ENCODE measurements at places on chromosomes 1 and 21. TPM values are rescaled to one million over a fixed set of nuclear protein-coding genes. Genes with fewer than 3 reads are reported as not detected.

Gene CXADR
- total RNA-seq, result 0.83 TPM

Gene OR2AK2
- total RNA-seq, result not detected

Gene MAEL
- not detected for total RNA-seq

Gene TAL1
- not detected for total RNA-seq

Gene HJV
- not detected for total RNA-seq

Gene FAM78B
- total RNA-seq, result 0.28 TPM

Gene CRYBG2
- not detected for total RNA-seq

Gene IL20
- not detected for total RNA-seq

Gene OPTC
- not detected for total RNA-seq

Gene HMGCS2
- not detected for total RNA-seq

- no peak for DNase-seq
Observed at GRCh38 chr1:14254251-14254650, 344.2 kb upstream of the KAZN start.

- DNase-seq, result peak; percentile 70
Observed at GRCh38 chr1:7902478-7903085, 38.1 kb downstream of the TNFRSF9 start.

DNA sequence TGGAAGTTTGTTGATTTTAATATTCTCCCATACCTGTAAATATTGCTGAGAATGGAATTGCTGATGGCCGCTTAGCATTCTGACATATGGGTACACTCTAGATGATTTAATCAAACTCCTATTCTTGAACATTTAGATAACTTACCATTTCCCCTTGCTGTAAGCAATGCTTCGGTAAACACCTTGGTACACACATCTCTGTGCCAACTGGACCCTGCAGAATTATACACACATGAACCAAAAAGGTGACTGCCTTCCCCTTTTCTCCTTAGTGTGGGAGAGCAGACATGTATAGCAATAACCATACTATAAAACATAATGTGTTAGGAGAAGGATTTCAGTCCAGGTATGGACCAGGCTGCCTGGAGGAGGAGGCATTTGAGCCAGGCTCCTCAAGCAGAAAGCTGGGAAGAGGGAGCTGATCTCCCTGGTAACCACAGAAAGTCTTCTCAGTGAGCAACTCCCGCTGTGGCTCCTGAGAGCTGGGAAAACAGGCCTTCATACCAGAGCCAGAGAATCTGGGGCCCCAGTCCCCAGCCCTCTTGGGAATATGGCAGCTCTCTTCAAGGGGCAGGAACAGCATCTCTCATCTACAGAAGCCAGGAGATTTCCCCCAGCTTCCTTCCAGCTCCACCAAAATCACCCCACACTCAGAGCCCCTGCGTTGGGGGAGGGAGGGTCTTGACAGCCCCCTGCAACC is 33.9 kb upstream of the CSF1 start:
- DNase-seq, result peak; percentile 38

- no peak for DNase-seq
Observed at GRCh38 chr1:160942926-160943325, 11.7 kb downstream of the ITLN2 start.

DNA sequence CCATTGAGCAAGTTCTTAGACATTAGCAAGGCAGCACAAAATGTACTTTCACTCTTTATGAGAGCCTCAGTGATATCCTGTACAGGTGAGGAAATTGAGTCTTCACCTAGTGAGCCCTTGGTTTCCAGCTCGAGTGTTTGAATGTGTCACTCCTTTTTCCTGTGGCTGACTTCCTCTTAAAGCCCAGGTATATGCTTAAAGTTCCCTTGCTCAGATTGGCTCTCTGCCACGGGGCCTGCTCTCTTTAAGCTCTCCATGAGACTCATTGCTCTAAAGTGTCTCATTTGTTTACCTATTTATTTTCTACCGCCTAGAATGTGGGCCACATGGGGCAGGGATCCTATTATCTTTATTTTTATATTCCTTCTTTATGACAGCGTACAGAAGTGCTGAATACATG is 324.9 kb downstream of the SIPA1L2 start:
- no peak for DNase-seq

DNA sequence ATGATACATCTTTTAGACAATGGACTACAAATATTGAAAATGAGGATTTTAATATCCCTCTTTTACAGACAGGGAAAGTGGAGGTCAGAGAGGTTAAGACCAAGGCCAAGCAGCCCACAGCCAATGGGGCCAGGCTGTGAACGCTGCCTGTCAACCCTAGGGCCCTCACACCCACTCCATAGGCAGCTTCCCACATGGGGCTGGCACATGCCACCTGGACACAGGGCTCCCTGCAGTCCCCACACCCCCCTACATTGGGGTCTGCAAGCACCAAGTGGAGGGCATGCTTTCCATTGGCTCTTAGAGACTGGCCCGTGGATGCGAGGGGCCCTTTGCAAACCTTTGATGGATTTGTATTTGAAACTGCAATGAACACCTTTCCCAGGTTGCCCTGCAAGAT is 348.5 kb upstream of the VAMP3 start:
- no peak for DNase-seq

DNA sequence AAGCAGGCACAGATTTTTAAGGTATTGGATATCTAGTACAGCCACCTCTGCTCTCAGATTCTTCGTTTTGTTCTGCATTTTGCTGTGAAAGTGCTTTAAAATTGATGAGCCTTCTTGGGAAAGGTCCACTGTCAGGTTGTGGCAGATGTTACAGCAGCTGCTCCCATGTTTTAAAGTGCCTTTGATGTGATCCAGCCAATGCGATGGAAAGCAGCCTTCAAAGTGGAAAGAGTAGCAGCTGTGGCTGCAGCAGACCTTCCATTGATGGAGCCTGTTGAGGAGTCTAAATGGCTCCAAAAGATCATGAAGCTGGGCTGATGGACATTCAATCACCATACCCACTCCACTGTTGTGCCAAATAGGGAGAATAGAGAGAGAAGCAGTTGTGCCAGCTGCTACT is 816.9 kb downstream of the PLA2G4A start:
- no peak for DNase-seq
